ENCODE measurements at places on chromosomes 6 and 20.

DNA sequence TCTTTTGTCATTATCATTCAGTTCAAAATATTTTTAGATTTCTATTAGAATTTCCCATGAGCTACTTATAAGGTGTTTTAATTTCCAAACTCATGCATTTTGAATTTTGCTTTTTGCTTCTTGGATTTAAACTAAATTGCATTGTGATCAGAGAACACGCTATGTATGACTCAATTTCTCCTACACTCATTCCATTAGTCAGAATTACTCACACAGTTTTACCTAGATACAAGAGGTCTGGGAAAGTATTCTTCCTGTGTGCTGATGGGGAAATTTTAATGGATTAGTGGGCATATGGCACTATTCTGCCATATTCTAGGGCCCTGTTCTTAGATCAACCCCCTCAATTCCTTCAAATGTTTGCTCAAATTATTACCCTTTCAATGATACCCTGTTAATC, 49.9 kb upstream of the BMP5 start:
- peak; percentile 89 for DNase-seq

GRCh38 chr6:132202574-132202973, 198.7 kb downstream of the MOXD1 start:
- DNase-seq = peak; percentile 80

GRCh38 chr20:15603506-15603905, 969.7 kb downstream of the KIF16B start:
- no peak for DNase-seq

DNA sequence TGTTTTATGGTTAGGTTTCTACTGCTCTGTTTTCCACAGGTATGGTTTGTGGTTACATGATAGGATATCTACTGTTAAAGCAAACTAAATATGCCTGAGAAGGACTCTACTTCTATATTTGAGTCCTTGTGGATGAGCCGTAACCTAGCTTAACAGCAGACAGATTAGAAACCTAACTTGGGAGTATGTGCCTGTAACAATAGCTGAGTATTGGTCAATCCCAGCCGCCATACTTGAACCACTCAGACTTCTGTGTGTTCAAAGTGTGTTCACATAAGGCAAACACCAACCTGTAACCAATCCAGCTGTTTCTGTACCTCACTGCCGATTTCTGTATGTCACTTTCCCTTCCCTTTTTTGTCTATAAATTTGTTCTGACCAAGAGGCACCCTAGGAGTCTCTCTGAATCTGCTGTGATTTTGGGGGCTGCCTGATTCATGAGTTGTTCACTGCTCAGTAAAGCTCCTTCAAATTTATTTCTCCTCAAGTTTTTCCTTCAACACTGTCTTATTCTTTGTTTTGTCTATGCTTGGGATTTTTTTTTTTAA, 37.1 kb downstream of the PHF3 start:
- no peak for DNase-seq

GRCh38 chr6:40340196-40340595, 247.0 kb downstream of the LRFN2 start:
- no peak for DNase-seq

DNA sequence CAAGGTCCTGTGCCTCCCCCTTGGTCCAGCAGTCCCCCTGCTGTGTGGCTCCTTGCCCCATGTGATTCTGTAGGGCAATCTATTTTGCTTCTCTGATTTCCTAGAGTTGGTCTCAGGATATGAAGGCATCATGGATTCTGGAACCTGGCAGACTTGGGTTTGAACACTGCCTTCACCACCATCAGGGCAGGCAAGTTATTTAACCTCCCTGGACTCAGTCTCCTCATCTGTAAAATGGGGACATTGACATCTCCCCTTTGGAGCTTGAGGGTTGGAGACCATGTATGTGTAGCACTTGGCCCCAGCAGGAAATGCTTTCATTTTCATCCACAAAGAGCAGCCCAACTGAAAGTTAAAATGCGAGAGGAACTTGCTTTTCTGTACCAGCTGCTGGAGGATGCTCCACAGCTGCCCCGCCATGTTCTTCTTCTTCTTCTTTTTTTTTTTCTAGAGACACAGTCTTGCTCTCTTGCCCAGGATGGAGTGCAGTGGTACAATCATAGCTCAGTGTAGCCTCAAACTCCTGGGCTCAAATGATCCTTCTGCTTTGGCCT, 6.7 kb downstream of the TOX2 start:
- no peak for DNase-seq

- no peak for DNase-seq
These were observed 39.4 kb upstream of the RFPL4B start for GRCh38 chr6:112307707-112308106.

- DNase-seq = no peak
These were observed 460.1 kb upstream of the MANEA start for GRCh38 chr6:95117236-95117635.

DNA sequence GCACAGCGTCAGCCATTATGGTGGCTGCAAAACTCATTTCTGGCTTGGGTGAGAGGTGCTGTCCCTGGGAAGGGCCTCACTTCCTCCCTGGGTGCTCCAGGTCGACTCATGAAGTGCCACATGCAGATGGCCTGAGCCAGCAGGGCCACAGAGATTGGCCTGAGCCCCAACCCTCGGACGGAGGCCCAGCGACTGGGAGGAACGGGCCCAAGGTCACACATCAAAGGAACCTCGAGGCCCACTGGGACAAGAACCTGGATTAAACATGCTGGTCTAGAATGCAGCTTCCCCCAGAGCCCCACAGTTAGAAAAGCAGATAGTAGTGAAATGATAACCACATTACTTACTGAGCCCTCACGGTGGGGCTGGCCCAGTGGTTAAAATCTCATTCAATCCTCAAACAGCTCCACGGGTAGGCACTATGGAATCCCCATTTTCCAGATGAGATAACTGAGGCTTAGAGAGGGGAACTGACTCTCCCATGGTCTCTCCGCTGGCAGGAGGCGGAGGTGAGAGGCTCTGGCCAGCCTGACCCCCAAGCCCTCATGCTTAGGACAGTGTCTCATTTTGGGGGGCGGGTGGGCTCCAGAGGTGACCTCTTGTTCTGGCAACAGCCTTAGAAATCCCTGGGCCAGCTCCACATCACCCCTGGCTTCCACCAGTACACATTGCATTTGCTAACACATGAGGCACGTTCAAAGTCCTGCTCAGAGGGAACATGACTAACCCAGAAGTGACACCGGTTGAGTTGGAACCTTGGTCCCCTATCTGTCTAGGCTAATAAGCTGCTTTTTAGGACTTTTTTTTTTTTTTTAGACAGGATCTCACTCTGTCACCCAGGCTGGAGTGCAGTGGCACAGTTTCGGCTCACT, 53.0 kb downstream of the SRC start:
- DNase-seq = no peak

DNA sequence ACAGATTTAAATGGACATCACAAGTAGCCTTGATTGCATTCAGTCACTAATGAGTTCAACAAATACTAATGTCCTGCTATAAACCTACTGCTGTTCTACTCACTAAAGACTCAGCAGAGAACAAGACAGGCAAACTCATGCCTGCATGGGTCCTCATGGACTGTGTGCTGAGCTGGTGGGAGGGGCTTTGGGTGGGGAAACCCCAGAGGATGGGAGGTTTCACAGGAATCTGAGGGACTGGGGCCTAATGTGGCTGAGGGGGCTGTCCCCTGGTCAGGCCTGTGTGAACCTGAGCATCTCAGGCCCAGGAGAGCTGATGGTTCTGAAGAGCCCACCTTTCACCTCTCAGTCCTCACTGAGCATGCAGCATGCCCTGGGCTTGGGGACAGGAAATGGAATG, 1.4 kb downstream of the CST8 start:
- DNase-seq = no peak

DNA sequence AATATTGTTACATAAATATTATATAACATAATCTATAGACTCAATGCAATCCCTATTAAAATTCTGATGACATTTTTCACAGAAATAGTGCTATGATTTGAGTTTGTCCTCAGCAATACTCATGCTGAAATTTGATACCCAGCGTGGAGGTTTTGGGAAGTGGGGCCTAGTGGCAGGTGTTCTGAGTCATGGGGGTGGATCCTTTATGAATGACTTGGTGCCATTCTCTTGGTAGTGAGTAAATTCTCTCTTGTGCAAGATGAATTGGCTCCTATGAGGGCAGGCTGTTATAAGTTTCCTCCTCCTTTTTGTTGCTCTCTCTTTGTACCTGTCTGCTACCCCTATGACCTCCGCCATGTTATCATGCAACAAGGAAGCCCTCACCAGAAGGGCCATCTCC, 65.8 kb downstream of the SHPRH start:
- DNase-seq = no peak

DNA sequence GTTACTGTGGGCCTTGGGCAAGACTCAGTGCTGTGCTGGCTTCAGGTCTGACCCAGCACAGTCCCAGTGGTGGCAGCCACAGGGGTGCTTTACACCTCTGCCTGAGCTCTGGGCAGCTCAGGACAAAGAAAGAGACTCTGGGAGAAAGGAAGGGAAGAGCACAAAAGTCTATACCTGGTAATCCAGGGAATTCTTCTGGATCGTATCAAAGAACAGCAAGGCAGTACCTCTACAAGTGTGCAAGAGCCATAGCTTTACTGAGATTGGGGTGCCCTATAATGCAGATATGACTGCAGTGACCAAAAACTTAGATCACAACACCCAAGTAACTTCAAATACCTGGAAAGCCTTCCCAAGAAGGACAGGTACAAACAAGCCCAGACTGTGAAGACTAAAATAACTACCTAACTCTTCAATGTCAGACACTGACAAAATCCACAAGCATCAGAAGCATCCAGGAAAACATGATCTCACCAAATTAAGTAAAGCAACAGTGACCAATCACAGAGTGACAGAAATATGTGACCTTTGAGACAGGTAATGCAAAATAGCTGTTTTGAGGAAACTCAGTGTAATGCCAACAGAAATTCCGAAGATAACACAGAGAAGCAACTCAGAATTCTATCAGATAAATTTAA, 47.9 kb upstream of the LIN28B start:
- DNase-seq = no peak

GRCh38 chr6:47621838-47622449, 76.4 kb upstream of the ADGRF4 start:
- no peak for DNase-seq

DNA sequence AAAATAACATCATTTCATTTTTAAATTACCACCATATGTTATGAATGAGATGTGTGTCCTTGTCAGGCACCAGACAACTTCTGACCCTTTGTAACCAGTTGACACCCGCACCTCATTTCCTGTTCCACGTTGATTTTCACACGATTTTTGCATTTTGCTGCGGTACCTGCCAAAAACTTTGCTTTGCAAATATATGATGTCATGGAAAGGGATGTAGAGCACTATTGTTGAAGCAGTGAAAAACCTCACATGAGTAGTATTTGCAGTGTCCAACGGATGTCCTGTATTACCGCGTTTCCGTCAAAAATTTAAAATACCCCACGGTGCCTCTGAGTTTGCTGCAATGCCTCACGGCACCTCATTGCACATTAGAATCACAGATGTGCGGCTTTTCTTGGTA, 115.6 kb downstream of the MTHFD1L start:
- DNase-seq = no peak
